Stimulated activated CD8-positive, alpha-beta memory T cell treated with anti-CD3 and anti-CD28 coated beads, Interleukin-4, amount 100 ng/mL, for 1 hour (primary cell): ENCODE measurements at places on chromosomes 7 and 10.

- DNase-seq: no peak
These were observed 13.1 kb downstream of the EZH2 start for GRCh38 chr7:148871030-148871429.

GRCh38 chr10:121796342-121796741 lies 131.5 kb downstream of the ATE1 start:
- DNase-seq: no peak

DNA sequence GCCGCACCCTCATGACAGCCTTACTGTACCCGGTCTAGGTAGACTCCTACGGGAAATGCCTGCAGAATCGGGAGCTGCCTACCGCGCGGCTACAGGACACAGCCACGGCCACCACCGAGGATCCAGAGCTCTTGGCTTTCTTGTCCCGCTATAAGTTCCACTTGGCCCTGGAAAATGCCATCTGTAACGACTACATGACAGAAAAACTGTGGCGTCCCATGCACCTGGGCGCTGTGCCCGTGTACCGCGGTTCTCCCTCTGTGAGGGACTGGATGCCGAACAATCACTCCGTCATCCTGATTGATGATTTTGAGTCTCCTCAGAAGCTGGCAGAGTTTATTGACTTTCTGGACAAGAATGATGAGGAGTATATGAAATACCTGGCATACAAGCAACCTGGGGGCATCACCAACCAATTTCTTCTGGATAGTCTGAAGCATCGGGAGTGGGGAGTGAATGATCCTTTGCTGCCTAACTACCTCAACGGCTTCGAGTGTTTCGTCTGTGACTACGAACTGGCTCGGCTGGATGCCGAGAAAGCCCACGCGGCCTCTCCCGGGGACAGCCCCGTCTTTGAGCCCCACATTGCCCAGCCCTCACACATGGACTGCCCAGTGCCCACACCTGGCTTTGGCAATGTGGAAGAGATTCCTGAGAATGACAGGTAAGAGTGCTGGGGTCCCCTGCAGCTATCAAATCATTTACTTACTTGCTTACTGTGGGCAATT lies 8.5 kb upstream of the CHCHD1 start:
- DNase-seq: no peak

DNA sequence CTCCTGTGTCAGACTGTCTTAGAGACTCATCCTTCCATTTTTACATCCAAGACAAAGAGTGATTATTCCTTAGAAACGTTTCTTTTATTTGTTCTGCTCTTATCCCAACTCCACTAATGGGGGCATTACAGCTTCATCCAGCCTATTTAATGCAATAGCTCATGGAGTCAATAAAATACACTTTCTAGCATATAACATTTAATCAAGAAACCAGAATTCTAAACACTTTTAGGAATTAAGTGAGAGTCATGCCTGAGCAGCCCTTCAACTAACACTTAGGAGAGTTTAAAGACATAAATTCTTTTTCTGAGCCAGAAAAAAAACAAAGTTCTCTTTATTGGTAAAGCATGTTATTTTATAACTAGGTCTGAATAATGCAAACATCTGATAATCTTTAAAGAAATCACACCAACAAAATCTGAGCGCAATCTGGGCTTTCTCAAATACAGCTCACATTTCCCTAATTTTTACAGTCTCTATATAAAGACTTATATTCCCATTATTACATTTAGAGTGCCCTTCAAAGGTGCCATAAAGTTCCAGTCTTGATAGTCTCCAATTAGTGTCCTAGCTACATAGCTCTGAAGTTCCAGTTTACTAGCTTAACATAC lies 361.7 kb upstream of the HPS1 start:
- no peak for DNase-seq

- no peak for DNase-seq
These were observed at the start of gene GIMAP2 for GRCh38 chr7:150685219-150686029. GIMAP2 (plus strand) TSS chr7:150685706; CDS start chr7:150687060, 1,354 bp downstream.

- DNase-seq: no peak
These were observed 74.6 kb upstream of the C7orf33 start for GRCh38 chr7:148515728-148516695.

GRCh38 chr10:29608062-29608461 lies 26.7 kb downstream of the SVIL start:
- DNase-seq: no peak

DNA sequence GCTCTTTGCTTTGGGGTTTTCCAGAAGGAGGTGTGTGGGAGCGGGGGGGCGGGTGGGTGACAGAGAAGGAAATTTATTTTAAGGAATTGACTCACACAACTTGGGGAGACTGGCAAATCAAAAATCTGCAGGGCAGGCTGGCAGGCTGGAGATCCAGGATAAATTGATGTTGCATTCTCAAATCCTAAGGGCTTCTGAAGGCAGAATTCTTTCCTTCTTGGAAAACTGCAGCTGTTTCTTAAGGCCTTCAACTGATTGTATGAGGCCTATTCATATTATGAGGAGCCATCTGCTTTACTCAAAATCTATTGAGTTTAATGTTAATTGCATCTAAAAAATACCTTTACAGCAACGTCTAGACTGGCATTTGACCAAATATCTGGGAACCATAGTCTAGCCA lies 1528.8 kb upstream of the LRRTM3 start:
- no peak for DNase-seq

- no peak for DNase-seq
These were observed 321.0 kb downstream of the C7orf25 start for GRCh38 chr7:42590771-42591310.

- no peak for DNase-seq
These were observed 322.1 kb upstream of the RNF32 start for GRCh38 chr7:156318426-156318825.

GRCh38 chr7:43954524-43955228 lies 28.4 kb downstream of the UBE2D4 start:
- no peak for DNase-seq

DNA sequence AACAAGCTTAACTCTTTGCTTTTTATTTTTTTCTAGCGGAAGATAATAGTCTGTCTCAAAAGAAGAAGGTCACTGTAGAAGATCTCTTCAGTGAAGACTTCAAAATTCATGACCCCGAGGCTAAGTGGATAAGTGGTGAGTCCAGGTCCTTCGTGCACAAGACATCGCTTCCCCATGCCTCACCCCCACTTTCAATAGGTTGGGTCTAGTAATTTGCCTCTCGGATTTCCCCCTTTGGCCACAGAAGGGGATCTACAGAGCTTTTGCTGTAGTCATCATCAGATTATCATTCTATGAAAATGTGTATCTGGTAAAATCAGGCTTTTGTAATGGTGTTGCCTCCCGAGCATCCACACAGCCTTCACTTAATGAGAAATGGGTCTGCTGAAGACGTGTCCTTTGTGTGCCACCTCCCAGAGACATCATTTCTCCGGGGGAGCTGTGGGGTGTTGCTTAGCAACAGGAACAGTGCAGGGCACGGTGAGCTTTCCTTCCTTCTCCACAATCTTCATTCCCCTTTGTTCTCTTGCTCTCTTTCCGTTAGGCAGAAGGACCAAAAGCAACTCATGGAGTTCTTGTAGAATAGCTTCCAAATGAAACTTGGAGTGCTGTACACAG lies 422.8 kb downstream of the DPP6 start:
- DNase-seq: no peak

- DNase-seq: no peak
These were observed 190.9 kb upstream of the LYZL2 start for GRCh38 chr10:30820261-30820991.

- no peak for DNase-seq
These were observed 218.2 kb upstream of the MDFIC start for GRCh38 chr7:114703677-114704076.

DNA sequence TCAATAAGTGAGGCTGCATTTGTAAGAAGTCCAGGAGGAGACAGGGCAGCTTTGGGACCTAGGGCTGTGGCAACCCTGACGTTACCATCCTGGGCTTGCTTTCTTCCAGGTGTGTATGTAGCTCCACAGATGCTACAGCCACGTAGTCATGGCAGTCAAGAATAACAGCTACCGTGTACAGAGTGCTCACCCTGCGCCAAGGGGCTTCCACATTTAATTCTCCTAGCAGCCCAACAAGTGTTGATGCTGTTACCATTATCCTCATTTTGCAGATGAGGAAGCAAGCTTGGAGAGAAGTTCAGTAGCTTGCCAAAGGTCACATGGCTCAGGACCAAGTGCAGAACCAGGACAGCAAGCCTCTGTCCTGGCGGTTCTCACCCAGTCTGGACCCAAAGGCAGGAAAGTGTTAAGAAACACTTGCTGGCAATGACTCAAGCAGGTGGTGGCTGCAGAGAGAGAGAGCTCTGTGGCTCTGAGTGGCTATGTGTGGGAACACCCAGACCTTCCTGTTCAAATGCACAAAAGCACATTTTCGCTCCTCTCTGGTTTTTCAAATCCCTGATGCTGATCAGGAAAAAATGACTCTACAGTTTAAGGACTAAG lies 89.8 kb downstream of the CREM start:
- no peak for DNase-seq

DNA sequence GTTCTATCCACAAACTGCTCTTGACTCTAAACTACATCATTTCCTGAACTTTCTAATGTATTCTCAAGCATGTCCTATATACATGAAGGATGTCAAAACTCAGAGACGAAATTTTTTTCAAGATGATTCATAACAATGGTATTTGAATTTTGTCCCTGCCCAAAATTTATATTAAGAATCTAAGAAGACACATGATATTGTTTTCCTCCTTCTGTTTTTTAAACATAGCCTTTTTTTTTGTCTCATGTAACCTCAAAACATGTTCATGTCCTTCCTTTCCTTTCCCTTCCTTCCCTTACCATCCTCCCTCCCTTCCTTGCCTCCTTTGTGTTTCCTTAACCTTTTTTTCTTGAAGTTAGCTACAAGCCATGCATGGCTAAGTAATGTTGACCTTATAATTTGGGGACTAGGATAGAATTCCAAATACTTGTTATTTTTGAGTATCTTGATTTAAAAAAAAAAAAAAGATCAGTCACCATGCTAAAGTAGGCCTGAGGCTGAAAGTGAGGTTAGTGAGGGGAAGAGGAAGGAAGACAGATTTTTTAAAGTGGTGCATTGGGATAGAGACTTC lies 163.0 kb downstream of the SUGCT start:
- no peak for DNase-seq
